Glomerular endothelial cell (primary cell): ENCODE measurements at places on chromosomes 2 and 18. TPM values are rescaled to one million over a fixed set of nuclear protein-coding genes. Genes with fewer than 3 reads are reported as not detected.

The IL18R1 gene
- 4.5 and 5.3 TPM in 2 replicates for total RNA-seq

The HTRA2 gene
- total RNA-seq = 30.6 TPM in 2 replicates

The PELI1 gene
- total RNA-seq = 21.9 and 25.7 TPM in 2 replicates

The LPIN1 gene
- 45.5 and 207 TPM in 2 replicates for total RNA-seq

The DES gene
- not detected in 2 replicates for total RNA-seq

The SP5 gene
- total RNA-seq = 0.06 TPM in 1 of 2 replicates, not detected in the other

The PRKAG3 gene
- total RNA-seq = not detected in 2 replicates

The CERKL gene
- not detected in 2 replicates for total RNA-seq

The CD226 gene
- total RNA-seq = under 0.01 TPM in 1 of 2 replicates, not detected in the other

The HOXD4 gene
- total RNA-seq = 5.5 and 12.4 TPM in 2 replicates

The IL1F10 gene
- total RNA-seq = not detected in 2 replicates

The M1AP gene
- total RNA-seq = not detected in 2 replicates

The ITGB6 gene
- total RNA-seq = 0.47 and 0.68 TPM in 2 replicates

The COL4A4 gene
- total RNA-seq = under 0.01 and 0.12 TPM in 2 replicates

The BCL11A gene
- 3.6 and 6.1 TPM in 2 replicates for total RNA-seq

The PAX3 gene
- total RNA-seq = not detected in 2 replicates

The STARD6 gene
- total RNA-seq = not detected in 2 replicates

The STK16 gene
- 5.6 and 13.7 TPM in 2 replicates for total RNA-seq

The ZC3H6 gene
- 2.5 and 3.2 TPM in 2 replicates for total RNA-seq

The RAPH1 gene
- total RNA-seq = 62.1 and 69.8 TPM in 2 replicates

The ANKRD30BL gene
- not detected in 2 replicates for total RNA-seq

The GNAL gene
- total RNA-seq = 0.41 and 1.8 TPM in 2 replicates

The TMEM182 gene
- total RNA-seq = 0.10 and 2.2 TPM in 2 replicates

The GREB1 gene
- total RNA-seq = 0.29 and 0.64 TPM in 2 replicates

The DOCK10 gene
- 15.1 and 25.5 TPM in 2 replicates for total RNA-seq
